ENCODE measurements at places on chromosomes 12 and 14.

DNA sequence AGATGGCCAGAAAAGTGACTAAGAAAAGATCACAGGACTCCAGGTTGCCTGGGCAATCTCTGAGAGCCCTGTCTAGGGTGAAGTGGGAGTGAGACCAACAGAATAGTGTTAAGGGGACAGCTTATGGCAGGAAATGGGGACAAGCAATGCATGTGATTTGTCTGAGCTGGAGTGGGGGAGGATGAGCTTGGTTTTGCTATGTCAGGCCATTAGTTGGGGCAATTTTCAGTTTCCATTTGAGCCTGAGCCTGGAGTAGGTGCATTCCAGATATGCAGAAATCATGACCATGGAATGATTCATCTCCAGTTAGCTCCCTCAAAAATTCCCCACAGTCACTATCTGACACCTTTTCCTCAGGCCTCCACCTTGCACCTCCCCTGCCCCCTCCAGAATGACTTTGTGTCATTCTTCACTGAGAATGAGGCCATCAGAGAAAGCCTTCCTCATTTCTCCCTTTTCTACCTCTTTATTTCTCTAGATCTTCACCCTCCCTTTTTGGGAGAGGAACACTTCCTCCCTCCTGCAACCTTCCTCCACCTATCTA lies 150.9 kb upstream of the PLEKHG7 start:
- no peak for DNase-seq

- no peak for DNase-seq
These were observed 14.5 kb downstream of the FBXL14 start for GRCh38 chr12:1579651-1580435.

DNA sequence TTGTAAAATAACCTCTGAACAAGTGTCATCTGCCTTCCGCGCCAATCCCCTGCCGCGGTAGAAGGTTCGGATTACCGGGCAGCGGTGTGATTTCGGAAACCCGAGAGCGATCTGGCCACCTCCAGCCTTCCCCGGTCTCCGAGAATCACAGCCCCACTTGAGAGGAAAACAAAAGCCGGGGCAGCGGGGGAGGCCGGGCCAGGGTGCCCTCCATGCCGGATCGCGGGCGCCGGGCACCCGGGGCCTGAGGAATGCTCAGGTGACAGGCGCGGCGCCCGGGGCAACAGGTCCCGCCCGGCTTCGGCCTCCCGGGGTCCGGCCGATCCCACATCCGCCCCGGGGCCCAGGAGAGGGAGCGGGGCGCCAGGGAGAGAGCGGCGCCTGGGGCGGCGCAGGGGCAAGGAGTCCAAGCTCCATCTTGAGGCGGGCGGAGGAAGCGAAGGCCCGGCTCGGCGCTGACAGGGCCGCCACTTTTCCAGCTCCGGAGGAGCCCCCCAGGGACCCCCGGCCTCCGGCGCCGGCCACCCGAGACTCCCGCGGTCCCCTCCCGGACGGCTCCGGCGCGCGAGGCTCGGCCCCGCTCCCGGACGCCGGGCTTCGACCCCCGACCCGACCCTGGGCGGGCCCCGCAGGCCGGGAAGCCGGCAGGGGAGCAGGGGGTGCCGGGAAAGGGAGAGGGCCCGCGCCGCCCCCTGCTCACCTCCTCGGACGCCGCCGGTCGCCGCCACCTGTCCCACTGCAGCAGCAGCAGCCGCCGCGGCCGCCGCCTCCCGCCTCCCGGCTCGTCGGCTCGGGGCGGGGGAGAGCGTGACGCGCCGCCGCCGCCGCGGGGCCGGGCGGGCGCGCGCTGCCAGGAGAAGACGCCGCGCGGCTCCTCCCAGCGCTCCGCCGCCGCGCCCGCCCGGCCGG lies at the start of gene CLIP1:
TSS of gene CLIP1 (minus strand) at position 849 of the 909 bp plus-strand sequence. CDS start 42,217 bp downstream, outside the sequence.
- no peak for DNase-seq

DNA sequence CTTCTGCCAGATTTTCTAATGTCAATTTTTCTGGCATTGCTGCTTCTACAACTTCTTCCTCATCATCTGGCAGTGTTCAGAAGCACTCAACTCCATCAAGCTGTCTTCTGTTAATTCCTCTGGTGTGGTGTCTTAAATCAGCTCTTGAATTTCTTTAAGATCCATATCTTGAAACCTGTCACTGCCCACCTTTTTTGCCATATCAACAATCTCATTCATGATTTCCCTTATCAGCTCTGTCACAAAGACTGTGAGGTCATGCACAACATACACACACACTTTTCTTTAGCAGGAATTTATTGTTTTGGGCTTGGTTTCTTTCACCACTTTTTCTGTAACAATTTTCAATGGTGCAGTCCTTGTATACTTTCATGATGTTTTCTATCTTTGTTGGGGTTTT lies 7.2 kb downstream of the THAP2 start:
- DNase-seq, result no peak

DNA sequence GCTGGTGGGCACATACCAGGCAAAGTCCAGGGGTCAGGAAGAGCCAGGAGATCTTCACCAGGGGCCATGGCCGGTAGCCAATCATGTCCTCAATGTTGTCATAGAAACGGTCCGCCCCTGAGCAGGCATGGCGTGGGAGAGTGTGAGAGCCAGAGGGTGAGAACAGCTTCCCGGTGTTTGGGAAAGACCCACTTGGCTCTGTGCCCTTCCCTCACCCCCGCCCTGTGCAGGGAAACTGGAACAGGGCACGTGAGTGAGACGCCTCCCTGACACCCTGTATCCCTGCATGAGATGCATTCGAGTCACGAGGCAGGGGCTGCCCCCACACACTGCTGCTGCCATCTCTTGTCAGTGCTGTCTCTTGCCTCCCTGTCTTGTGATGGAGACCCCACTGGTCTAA lies 20.7 kb downstream of the SLC6A12 start:
- no peak for DNase-seq

DNA sequence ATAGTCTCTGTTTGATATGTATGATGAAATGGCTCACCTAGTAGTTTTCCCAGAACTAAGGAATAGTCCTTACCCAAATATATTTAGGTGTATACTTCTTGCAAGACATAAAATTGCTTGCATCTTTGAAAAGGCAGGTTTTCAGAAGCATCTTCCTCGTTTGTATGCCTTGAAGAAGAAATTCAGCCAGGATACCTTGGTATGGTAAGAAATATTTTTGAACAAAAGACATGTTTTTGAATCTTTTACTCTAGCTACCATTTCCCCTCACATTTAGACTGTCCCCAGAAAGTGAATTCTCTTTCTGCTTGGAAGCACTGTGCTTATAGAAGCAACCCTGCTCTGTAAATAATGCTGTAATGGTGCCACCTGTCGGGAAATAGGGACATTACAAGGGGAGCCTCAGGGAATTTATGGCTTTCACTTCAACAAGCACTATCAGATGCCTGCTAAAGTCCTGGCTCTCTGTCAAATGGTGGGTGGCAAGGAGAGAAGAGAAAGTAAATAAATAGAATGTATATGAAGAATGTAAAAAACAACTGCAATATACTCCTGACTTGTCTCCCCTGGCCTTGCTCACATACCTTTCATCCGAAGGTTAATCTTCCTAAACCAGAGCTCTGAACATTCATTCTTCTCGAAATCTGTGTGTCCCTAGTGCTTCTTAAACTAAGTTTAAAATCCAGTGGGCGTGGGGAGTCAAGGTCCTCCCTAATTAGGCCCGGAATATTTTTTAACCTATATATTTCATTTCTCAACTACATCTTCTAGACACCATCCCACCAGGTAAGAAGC lies 6.1 kb downstream of the CCDC184 start:
- DNase-seq, result peak; percentile 33

- no peak for DNase-seq
These were observed 1.5 kb upstream of the PLEKHG3 start for GRCh38 chr14:64702493-64703394.

- DNase-seq, result no peak
These were observed 344.4 kb downstream of the SEC23A start for GRCh38 chr14:38758661-38759060.

GRCh38 chr14:86619726-86620125 lies 1089.8 kb downstream of the FLRT2 start:
- no peak for DNase-seq

GRCh38 chr12:86735851-86736250 lies 479.7 kb upstream of the MGAT4C start:
- DNase-seq, result no peak

- DNase-seq, result peak; percentile 92
These were observed at the start of gene AEBP2 for GRCh38 chr12:19439059-19440018. Gene AEBP2 (plus strand): TSS chr12:19439492. CDS start chr12:19439700, 208 bp downstream.

- DNase-seq, result no peak
These were observed 91.3 kb downstream of the DPF3 start for GRCh38 chr14:72802588-72802946.

DNA sequence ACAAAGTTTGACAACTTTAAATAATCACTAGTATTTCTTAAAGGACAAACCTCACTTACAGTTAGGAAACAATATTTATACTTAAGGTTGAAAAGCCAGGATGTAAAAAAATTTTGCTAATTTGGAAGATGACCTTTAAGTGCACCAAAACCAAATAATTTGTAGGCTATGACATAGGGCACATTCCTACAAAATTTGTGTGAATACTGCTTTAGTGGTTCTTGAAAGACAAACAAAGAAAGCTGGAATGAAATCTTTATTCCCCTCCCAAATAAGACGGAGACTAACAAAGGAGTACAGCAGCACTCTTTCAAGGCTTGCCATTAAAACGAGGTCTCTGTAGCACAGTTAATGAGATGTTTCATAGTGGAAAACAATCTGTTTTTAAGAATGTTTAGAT lies 45.6 kb downstream of the MSRB3 start:
- no peak for DNase-seq

DNA sequence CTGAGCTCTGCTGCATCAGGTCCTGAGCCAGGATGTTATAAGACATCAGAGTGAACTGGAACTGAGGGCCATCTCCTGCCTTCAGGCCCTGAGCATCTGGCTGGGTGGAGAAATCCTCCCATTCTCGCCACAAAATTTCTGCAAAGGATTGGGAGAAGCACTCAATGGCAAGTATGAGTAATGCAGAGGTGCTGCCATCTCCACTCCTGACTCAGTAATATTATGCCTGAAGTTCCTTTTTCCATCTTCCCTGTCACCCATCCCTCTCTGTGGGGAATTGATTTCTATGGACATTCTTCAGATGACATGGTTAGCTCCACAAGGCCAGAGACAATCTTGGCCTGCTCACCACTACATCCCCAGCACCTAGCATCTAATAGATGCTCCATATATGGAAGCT lies 4.7 kb downstream of the ANGEL1 start:
- DNase-seq, result no peak

- DNase-seq, result no peak
These were observed 235.1 kb upstream of the DIO2 start for GRCh38 chr14:80446356-80446755.

DNA sequence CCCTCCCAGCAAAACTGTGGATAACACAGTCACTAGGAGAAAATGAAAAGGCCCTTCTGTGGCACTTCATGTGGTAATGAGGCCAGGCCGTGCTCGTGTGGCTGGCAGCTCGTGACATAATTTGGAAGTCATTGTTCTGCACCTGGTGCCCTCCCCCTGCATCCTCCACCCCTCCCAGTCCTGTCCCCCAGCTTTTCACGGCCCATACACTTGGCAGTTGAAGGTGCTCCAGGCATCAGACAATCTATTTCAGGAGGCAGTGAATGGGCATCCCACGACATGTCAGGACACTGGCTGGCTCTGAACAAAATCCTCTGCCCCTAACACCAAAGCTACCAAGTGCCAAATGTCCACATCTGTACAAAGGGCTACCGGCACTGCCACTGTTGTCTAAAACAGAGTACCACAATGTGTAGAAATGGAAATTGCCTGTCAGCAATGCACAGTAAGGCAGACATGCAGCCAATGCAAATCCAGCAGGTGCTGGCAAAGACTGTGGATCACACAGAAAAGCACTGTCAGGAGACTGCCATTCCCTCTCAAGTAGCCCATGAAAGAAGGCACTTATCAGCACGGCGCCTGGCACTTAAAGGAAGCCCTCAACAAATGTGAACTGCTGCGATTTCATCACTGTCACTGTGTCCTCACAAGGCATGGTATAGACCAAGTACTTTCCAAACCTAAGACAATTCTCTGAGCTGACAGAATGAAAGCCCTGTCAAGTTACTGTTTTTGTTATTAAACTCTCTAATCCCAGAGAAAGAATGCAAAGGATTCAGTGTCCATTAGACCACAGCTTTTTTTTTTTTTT lies 39.1 kb downstream of the CORO1C start:
- peak; percentile 78 for DNase-seq

GRCh38 chr12:120267736-120268135 lies 2.2 kb upstream of the PXN start:
- DNase-seq, result no peak

- DNase-seq, result no peak
These were observed 154.2 kb upstream of the PARP11 start for GRCh38 chr12:4027412-4027811.

DNA sequence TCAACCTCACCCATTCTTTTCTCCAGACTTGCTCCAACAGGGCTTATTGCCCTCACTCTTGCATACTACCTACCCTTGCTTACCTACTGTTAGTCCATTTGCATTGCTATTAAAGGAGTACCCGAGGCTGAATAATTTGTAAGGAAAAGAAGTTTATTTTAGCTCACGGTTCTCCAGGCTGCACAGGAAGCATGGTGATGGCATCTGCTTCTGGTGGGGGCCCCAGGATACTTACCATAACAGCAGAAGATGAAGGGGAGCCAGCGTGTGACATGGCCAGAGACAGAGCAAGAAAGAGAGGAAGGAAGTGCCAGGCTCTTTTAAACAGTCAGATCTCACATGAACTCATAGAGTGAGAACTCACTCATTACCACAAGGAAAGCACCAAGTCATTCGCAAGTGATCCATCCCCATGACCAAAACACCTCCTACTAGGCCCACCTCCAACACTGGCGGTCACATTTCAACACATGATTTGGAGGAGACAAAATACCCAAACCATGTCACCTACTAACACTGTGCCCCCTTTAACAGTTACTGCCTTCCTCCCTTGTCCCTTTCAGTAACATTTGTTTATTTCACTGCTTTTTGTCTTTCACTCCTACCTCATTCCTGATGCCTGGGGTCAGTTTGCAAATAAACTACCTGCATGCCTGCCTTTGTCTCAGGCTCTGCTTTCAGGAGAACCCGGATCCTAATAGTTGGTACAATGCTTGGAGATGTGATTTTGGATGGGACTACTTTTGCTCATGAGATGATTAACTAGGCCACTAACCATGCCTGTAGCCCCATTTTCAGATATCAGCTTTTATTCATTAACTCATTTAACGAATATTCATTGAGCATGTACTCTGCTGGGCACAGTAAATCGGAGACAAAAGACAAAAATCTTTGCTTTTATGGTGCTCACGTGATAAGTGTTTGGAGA lies 41.6 kb upstream of the CSRP2 start:
- DNase-seq, result no peak

GRCh38 chr14:88089445-88089844 lies 84.5 kb downstream of the GPR65 start:
- DNase-seq, result no peak

GRCh38 chr14:94701861-94702370 lies 68.0 kb downstream of the GSC start:
- no peak for DNase-seq

GRCh38 chr14:104362761-104363605 lies 216.6 kb upstream of the C14orf180 start:
- no peak for DNase-seq

GRCh38 chr14:49240383-49240782 lies 345.8 kb downstream of the RPS29 start:
- DNase-seq, result no peak

- no peak for DNase-seq
These were observed 29.3 kb downstream of the DUSP16 start for GRCh38 chr12:12533238-12533829.

GRCh38 chr14:91911474-91912032 lies 35.9 kb downstream of the FBLN5 start:
- DNase-seq, result no peak

Measured in NCI-H1417 treated with DMSO at 0.1 percent for 48 hours (cell line).